Karpas-422 (cell line): ENCODE measurements at places on chromosomes 1 and 21.

DNA sequence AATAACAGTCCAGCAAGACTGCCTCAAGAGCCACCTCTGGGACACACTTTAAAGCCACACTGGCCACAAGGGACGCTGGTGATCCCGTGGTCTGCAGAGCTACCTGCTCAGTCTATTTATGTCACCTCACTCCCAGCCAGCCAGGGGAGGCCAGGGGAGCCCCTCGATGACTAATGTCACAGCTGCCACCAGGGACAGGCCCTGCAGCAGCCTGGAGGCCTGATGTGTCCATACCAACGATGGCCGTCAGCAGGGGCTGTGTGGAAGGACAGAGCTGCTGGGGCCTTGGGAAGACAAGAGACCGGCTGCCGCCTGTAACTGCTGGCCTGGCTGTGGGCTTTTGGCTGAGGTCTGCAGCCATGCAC, 71.0 kb downstream of the SIK1 start:
- DNase-seq: peak; percentile 87

DNA sequence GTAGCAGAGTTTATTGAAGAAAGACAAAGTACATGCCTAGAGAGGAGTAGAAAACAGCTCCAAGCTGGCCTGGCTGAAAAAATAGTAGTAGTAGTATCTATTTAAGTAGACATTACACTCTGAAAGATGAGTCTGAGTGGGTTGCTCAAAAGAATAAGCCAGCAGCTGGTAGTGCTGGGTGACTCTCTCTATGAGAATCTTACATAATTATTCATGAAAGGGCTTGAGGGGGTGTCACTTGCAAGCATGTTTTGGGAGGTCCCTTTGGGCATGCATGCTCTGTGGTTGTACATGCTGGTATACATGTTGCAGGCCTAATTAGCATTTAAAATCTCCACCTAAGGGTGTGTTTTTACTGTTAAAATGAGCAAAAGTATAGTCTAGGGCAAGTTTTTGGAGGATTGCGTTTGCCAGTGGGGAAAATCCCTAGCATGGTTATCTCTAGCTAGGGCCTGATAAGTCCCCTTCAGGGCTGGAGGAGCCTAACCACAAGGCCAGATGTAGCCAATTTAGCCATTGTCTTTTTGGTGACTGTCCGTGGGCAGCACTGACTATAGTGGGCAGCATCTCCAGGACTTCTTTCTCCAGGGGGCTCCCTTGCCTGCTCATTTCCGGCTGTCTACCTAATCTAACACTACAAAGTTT, 11.0 kb upstream of the FCGR2A start:
- no peak for DNase-seq

DNA sequence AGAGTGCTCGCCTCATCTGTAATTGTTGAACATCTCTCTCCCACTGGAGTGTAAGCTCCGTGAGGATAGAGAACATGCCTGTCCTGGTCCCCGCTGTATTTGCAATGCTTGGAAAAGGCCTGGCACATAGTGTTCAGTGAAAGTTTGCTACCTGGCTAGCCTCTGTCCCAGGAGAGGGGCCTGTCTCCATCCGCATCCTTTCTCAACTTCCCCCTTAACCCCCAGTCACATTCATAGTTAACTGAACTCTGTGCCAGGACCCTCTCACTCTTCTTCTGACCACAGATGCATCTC, 15.2 kb downstream of the SPOCD1 start:
- no peak for DNase-seq

DNA sequence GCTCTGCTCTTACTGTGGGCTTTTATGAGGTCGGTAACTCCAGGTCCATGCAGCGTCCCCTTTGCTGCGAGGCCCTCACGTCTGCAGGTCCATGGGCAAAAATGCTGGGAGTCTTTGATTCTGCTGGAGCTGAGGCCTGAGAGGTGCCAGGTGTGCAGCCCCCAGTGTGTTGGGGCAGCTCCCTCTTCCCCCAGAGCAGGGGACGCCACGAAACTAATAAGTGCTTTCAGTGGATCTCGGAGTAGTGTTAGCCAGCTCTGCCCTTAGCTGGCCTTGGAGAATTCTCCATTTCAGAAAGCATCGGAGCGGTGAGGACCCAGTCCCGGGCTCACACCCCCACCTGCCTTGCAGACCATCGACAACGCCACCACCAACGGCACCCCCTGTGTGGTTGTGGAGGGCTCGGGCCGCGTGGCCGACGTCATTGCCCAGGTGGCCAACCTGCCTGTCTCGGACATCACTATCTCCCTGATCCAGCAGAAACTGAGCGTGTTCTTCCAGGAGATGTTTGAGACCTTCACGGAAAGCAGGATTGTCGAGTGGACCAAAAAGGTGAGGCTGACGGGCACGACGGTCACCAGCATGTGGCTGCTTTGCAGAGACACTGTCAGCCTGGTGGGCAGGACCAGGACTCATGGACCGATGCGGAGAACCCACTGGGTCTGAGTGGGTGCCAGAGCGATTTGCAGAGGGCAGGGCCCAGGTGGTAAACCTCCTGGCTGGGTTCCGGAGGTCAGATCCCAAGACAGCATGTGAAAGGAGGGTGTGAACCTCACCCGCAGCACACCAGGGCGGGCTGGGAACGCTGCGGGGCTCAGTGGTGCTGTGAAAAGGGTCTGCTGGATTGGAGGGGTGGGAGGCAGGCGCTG, 25.5 kb downstream of the TRPM2 start:
- DNase-seq: no peak

- peak; percentile 92 for DNase-seq
These were observed at the start of gene RAB29 for GRCh38 chr1:205775015-205775716. Gene RAB29, minus strand, starts transcription at chr1:205775482. Its CDS starts 526 bp downstream, at chr1:205774956.

DNA sequence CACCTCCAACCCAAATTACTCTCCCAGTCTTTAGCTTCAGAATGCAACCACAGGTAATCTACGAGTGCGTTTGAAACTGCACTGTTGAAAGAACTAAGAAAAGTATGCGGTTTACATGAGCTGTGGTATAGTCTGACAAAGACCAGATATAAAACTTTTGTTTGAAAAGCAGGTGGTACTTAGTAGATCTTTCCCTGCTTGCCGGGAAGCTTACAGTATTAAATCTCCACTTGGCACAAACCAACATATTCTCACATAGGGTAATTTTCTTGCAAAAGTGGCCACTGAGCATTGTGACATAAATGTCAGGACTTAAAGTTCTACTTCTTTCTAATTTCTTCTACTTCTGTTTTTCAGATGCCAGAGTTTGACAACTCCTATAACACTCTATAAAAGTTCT, 8.4 kb downstream of the RGS2 start:
- DNase-seq: no peak

DNA sequence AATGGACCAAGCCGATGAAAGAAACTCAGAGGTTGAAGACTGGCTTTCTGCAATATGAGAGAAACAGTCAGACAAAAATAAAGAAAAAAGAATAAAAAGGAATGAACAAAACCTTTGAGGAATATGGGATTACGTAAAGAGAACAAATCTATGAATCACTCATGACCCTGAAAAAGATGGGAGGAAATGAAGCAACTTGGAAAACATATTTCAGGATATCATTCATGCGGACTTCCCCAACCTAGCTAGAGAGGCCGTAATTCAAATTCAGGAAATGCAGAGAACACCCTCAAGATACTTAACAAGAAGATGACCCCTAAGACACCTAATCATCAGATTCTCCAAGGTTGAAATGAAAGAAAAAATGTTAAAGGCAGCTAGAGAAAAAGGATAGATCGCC, 705.3 kb upstream of the CHRM3 start:
- no peak for DNase-seq

GRCh38 chr21:42289926-42290325, 25.3 kb downstream of the TFF3 start:
- no peak for DNase-seq

- DNase-seq: peak; percentile 62
These were observed 75.7 kb downstream of the UCHL5 start for GRCh38 chr1:192983349-192983980.

DNA sequence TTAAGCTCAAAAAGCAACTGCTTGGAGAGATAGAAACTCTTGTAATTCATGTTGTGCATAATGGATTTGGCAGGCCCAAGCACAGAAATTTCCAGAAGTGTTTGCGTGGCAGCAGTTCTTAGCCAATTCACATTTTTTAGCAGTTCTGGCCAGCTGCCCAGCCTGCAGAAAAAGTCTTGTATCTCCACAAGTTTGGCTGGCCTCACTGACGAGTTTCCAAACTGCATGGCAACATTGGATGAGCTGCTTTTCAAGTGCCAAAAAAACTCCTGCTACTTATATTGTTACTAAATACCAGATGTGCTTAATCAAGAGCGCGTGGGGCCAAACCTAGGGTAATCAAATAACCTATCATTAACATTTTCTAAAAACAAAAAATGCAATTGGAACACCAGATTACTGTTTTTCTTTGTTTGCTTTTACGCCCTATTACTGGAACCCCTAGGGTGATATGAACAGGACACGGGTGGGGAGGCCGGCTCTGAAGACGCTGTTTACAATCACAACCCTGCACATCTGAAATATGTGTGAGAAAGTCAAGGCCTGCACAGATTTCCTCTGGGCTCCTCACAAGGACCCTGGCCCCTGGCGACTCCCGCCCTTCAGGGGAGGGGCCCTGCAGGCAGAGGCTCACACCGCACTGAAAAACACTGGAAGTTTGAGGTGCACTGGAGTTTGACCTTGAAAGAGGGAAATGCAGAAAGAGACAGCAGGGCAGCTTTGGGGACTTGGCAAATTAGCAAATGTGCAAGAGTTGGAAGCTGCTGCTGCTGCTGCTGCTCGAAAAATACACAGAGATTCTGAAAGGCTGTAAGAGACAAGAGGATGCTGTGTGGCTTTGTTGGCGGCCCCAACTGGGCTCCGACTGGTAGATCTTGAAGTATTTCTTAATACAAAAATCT, 55.2 kb upstream of the TARBP1 start:
- DNase-seq: no peak

- DNase-seq: no peak
These were observed 5.2 kb upstream of the GPR161 start for GRCh38 chr1:168141871-168142385.

GRCh38 chr1:183206538-183207122, 20.6 kb downstream of the LAMC2 start:
- DNase-seq: no peak

- no peak for DNase-seq
These were observed 30.0 kb downstream of the SOX13 start for GRCh38 chr1:204102739-204103430.

GRCh38 chr1:111475701-111476100, 1.9 kb downstream of the C1orf162 start:
- no peak for DNase-seq

- peak; percentile 36 for DNase-seq
These were observed 12.8 kb upstream of the CTSS start for GRCh38 chr1:150778409-150778808.

DNA sequence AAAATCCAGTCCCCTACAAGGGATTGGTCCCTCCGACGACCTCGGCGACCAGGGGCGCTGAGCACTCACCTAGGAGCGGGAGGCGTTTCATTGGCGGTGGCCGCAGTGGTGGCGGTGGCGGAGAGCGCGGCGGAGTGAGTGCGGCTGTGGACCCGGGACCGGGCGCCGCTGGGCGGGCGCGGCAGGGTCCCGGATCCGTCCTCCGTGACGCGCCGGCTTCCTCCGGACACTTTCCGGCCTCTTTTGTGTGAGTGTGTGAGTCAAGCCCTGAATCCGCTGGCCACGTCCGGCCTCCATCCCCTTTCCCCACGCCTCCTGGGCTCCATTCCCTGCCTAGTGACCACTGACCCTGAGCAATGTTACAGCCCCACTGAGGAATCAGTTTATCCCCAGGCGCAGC, at the start of gene ADGRL4:
Gene ADGRL4, minus strand, starts transcription at position 167 of the 400 bp plus-strand sequence. Its CDS starts 76 bp downstream, at position 91.
- no peak for DNase-seq

- no peak for DNase-seq
These were observed 2.2 kb upstream of the UBAP2L start for GRCh38 chr1:154218545-154218944.

GRCh38 chr1:31593770-31594632, 17.7 kb downstream of the TINAGL1 start:
- DNase-seq: peak; percentile 92

DNA sequence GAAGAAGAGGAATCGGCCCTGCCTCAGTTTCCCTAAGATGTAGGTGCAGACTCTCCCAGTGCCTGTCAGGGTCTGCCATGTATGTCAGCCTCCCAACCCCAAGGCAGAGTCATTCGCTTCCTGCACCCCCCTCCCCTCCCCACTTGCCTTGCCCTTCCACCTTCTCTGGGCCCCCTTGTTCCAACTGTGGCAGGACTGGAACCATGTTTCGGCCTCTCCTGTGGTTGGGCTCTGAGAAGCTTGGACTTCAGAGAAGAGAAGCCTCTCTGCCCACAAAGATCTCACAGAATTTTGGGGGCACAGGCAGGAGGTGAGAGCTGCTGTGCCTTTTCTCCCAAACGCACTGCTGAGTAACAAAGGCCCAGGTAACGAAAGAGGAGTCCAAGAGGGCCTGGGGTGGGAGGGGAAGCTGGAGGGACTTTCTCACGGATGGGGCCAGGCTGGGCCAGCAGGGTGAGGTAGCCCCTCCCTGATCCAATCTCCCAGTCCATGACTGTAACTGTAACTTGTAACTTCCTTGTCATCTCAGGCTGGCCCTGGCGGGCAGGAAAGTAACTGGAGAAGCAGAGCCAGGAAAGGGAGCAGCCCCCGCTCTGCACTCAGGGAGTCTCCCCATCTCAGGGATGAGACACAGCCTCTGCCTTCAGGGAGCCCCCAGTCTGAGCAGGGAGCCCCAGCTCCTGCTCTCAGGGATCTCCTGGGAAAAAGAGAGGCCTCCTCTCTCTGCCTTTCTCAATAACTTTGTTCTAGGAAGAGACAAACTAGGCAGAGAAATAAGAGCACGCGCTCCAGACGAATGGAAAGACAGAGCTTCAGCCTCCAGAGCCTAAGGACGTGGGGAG, 11.3 kb downstream of the CRABP2 start:
- no peak for DNase-seq

DNA sequence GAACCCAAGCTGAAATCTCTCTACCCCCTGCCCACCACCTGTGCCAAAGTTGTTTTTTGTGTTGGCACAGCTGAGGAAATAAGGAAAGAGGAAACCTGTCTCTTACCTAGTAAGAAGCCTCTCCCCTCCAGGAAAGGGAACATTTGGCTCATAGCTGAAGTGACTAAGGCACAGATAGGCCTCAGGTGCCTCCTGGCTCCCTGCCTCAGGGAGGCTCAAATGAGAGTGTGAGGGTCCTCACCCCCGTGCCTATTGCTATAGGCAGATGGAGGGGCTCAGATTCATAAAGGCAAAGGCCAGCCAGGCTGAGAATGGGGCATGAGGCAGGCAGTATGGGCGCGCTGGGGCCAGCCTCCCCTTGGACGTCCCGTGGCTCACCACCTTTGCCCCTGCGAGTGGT, 7.4 kb downstream of the SLC30A2 start:
- DNase-seq: no peak

- DNase-seq: peak; percentile 85
These were observed 78.7 kb upstream of the VAV3 start for GRCh38 chr1:108043707-108044106.

GRCh38 chr1:232697187-232697822, 67.4 kb upstream of the SIPA1L2 start:
- no peak for DNase-seq

- no peak for DNase-seq
These were observed 71.4 kb upstream of the PAPPA2 start for GRCh38 chr1:176391621-176392020.

GRCh38 chr1:238377280-238377919, 486.7 kb upstream of the ZP4 start:
- DNase-seq: no peak

- DNase-seq: no peak
These were observed 133.2 kb upstream of the GRIK3 start for GRCh38 chr1:37167479-37167878.
